Lower leg skin (tissue), 4 donors: ENCODE measurements at places on chromosomes 12 and 14.

DNA sequence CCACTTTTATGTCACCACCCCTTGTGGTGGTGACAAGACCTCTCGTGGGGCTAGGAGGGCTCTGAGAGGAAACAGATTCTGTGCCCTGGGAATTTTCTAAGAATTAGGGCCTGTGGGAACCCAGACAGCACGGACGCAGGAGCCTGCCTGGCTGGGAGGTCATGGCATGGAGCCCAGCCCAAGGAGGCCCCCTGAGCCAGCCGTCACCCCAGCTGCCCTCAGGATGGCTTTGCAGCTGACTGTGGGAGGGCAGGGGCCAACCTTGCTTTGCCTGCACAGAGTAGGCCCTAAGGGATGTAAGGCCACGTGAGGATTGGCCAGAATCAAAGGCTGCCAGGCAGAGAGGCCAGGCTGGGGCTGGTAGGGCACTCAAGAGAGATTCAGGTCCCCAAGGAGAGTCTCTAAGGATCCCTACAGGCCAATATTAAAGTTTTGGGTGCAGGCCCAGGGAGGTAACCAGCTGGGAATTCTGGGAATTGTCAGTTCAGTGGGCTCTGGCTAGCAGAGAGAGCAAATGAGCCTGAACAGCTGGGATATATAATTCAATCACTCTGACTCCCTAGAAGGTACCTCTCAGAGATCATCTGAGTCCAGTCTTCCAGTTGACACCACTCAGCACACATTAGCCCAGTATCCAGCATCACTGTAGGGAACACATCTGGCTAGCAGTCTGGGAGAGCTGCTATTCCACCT lies 6.4 kb downstream of the LTBP2 start:
- no peak for DNase-seq

GRCh38 chr14:68975667-68976066 lies 3.4 kb downstream of the ACTN1 start:
- DNase-seq = no peak

DNA sequence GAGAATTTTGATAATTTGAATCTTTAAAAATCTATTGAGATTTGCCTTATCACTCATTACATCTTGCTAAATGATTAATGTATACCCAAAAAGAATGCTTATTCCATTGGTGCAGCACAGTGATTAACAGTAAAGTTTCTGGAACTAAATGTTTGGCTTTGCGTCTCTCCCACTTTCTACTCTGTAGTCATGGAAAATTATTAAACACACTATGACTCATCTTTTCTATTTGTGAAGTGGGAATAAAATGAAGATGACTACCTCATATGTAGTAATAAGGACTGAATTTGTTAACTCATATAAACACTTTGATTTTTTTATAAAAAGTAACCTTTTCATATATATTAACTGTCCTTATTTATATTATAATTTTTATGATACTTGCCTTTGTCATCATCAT lies 118.1 kb downstream of the RERGL start:
- no peak for DNase-seq

GRCh38 chr12:113594967-113595366 lies 123.3 kb upstream of the LHX5 start:
- no peak for DNase-seq

GRCh38 chr14:85574853-85575616 lies 45.1 kb downstream of the FLRT2 start:
- DNase-seq = no peak

- peak; percentile 89 for DNase-seq
These were observed 36.3 kb downstream of the DTX1 start for GRCh38 chr12:113092607-113093408.

GRCh38 chr12:43348221-43348620 lies 203.8 kb downstream of the ADAMTS20 start:
- no peak for DNase-seq

DNA sequence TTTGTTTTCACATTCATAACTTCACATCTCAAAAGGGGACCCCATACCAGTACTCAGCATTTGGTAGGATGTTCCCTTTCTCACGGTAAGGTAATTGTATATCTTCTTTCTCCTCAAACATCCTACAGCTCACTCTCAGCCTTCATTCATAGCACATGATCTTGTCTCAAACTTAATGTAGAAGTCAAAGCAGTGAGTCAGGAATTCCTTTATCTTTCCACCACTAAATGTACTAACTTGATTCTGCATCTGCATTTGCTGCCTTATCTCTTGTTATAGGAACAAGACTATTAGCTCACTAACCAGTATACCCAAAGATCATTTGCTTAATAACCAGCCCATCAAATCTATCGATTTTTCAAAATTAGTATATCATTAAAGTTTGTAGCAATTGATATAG lies 22.9 kb downstream of the CPSF2 start:
- DNase-seq = no peak

- DNase-seq = no peak
These were observed 60.6 kb upstream of the NOS1 start for GRCh38 chr12:117421987-117422386.

DNA sequence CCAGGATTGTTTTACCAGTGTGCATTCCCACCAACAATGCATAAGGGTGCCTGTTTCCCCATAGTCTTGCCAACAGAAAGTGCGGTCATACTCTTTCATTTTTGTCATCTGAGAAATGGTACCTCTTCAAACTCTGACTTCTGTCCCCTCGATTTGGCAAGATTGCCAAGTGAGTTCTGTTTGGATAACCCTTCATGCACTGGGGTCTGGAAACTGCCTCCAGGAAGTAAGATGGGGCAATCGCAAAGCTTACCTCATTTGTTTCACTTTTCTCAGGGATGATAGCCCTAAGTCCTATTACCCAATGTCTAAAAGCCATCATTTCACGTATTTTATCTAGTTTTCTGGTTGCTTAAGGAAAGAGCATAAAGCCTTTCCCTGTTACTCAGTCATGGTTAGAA lies 28.6 kb upstream of the NR1H4 start:
- no peak for DNase-seq

- DNase-seq = no peak
These were observed 129.3 kb upstream of the MAP1LC3B2 start for GRCh38 chr12:116429826-116430360.

GRCh38 chr14:23093991-23094665 lies 808 bp downstream of the ACIN1 start:
- DNase-seq = no peak

GRCh38 chr12:80777587-80777986 lies 60.9 kb downstream of the MYF5 start:
- no peak for DNase-seq

DNA sequence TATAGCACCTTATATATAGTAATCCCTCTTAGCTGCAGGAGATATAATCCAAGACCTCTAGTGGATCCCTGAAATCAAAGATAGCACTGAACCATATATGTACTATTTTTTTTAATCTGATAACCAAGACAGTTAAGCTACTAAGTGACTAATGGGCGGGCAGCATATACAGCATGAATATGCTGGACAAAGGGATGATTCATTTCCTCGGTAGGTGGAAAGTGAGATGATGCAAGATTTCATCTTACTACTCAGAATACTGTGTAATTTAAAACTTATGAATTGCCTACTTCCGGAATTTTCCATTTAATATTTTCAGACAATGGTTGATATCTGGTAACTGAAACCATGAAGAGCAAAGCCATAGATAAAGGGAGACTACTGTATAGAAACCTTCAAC lies 36.2 kb downstream of the PRMT8 start:
- no peak for DNase-seq

- DNase-seq = no peak
These were observed 1.7 kb downstream of the BTBD6 start for GRCh38 chr14:105250008-105250366.

DNA sequence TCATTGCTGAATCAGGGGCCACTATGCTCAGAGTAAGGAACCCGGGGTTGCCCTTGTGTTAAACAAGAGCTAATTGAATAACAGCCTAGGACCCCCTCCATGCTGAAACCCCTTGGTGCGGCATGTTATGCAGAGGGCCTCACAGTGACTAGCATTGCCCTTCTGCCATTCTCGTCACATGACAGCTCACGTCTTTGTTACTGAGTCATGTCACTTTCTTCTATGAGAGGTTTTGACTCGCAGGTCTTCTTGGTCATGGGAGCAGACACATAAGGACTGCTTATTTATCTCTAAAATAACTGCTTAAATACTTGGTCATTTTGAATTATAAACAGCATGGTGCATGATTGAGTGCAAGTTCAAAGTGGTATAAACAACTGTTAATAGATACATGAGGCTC lies 24.9 kb downstream of the TCTN1 start:
- DNase-seq = no peak
